A172 (cell line): ENCODE measurements at places on chromosomes 2 and 18.

DNA sequence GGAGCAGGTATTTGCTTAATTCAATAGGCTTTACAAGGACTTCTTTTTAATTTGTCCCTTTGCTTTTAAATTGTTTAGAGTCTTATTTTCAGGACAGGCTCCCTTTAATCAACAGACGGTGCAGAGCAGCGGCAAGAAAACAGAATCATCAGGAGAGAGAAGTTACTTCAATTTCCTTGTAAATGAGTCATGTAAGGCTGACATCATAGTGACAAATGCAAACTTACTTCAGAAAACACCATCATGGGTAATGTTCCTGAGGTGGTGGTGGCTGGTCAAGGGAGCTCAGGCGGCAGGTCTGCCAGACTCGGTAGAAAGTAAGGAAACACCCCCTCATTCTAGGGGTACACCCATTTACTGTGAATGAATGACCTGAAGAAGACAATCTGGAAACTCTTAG is 395.1 kb downstream of the FBXO15 start:
- peak; percentile 22 for DNase-seq

DNA sequence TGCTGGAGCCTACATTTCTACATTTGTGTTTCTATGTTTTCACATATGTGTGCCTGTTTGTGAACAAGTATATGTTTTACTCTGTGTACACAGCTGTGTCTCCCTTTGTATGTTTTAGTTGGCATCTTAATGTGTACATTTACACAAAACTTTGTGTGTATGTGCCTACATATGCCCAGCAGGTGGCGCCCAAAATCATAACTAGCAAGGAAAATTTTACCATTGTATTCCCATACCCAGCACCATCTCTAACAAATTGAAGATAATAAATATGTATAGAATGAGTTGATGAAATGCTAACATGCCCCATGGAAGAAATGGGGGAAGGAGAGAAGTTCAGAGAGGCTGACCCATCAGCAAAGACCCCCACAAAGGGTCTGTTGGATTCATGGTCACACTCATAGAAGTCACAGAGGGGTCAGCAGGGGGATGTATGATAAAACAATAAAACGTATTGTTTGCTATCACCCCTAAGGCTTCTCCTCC is 48.1 kb downstream of the PKDCC start:
- DNase-seq = peak; percentile 69

DNA sequence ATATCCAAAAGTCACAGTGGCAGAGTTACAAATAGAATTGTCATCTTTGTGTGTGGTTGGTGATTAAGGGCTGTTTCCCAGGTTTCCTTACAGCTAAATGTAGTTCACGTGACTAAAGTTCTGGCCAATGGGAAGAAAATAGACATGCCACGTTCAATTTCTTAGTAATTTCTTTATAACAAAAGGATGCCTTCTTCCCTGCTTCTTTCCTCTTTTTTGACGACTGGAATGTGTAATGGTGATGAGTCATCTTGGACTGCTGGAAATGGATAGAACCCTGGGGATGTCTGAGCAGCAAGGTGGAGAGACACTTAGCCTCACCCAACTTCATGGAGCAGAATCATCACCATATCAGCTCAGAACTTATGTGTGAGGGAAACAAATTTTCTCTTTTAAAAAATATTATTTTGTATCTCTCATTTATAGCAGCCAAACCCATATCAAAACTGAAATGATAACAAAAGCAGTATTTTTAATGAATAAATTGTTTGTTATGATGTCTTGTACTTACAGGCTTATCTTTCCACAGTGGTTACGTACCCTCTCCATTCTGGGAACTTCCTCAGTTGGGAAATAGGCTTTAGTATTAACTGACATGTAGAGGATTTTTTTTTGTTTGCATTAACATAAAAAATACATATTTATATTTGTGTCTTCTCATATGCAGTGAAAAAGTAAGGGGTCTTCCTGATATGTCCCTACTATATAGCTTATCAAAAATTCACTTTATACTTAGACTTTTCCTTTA is 91.1 kb upstream of the CDH2 start:
- DNase-seq = peak; percentile 83

- DNase-seq = peak; percentile 98
These were observed 7.7 kb upstream of the YWHAQ start for GRCh38 chr2:9638532-9638931.
